ENCODE measurements at places on chromosomes 6 and 20.
A peak's percentile ranks its signal among the peaks of the same experiment; 100 is the strongest.

GRCh38 chr20:44026647-44027342 is 112.1 kb downstream of the TOX2 start:
- H3K27ac ChIP-seq, result no peak overlapping the region
- DNase-seq, result no peak
- no peaks in the 10 kb centered on the region for H3K36me3 ChIP-seq
- H3K27me3 ChIP-seq, result peaks cover 15% of the 10 kb centered on the region

DNA sequence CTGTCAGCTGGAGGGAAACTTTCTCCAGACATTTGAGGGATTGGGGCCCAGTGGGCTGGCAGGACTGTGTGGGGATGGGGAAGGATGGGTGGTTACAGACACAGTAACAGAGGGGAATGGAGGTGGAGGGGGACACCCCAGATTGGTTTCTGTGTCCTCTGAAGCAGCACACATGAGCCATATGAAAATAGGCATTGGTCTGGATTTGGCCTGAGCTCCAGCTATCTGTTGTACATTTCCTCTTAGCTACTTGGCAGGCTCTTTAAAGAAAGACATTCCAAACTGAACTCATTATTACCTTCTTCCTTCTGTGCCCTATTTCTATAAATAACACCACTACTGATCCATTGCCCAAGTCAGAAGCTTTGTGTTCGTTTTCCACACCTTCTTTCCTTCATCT is 72.0 kb upstream of the PRL start:
- no peaks in the 10 kb centered on the region for H3K27me3 ChIP-seq
- no peak for DNase-seq

DNA sequence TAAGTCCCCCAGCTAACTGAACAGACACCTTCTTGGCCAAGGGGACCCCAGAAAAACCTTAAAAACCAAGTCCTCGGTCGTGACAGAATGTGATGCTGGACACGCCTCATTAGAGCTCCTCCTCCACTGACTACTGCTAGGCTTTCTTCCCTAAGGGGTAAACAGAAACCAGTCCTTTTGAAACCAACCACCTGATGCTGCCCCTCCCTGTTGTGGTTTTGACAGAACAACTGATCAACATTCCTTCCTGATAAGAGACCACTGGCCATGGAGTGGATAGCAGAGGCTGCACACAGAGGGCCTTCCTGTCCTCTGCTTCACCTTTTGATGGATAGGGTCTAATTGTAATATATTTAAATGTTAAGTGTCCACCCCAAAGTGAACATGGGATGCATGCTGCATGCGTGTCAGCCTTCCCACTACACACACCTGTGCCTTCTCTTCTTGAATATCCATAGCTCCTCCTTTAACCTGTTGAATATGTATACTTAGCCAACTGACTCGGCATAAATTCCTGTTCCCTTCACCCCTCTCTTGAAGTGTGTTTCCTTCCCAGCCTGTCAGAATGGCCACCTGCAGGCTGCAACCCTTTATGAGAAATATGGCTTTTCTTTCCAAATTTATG is 27.9 kb upstream of the SLC2A12 start:
- no peaks in the 10 kb centered on the region for H3K27me3 ChIP-seq
- no peak overlapping the region for H3K27ac ChIP-seq
- H3K36me3 ChIP-seq, result no peaks in the 10 kb centered on the region

DNA sequence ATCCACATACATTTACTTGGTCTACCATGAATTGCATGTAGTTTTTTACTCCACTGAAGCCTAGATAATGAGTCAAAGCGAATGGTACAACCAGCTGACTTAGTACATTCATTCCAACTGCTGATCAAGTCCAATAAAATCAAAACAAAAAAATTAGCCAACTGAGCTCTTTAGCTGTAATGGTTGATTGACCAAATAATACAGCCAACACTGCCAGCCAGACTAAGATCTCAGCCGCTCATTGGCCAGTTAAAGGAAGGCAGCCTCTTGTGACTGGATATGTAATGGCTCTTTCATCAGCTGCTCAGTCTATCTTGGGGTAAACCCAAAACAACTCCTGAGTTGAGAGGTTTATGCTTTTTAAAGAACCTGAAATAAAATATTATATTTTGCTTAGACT is 204.3 kb upstream of the RSPO3 start:
- no peak overlapping the region for H3K4me3 ChIP-seq
- no peaks in the 10 kb centered on the region for H3K27me3 ChIP-seq
- H3K27ac ChIP-seq, result no peak overlapping the region

GRCh38 chr6:13934721-13935120 is 10.0 kb downstream of the RNF182 start:
- DNase-seq, result no peak
- peaks cover 15% of the 10 kb centered on the region for H3K27me3 ChIP-seq
- peaks cover 4% of the 10 kb centered on the region for H3K4me1 ChIP-seq
- H3K36me3 ChIP-seq, result no peaks in the 10 kb centered on the region

GRCh38 chr6:27517928-27518787 is 45.3 kb upstream of the ZNF184 start:
- peak; percentile 30 for DNase-seq
- H3K27ac ChIP-seq, result peak overlapping the region; percentile 87
- H3K27me3 ChIP-seq, result peaks cover 30% of the 10 kb centered on the region
- no peaks in the 10 kb centered on the region for H3K36me3 ChIP-seq
- peaks cover 19% of the 10 kb centered on the region for H3K4me1 ChIP-seq

DNA sequence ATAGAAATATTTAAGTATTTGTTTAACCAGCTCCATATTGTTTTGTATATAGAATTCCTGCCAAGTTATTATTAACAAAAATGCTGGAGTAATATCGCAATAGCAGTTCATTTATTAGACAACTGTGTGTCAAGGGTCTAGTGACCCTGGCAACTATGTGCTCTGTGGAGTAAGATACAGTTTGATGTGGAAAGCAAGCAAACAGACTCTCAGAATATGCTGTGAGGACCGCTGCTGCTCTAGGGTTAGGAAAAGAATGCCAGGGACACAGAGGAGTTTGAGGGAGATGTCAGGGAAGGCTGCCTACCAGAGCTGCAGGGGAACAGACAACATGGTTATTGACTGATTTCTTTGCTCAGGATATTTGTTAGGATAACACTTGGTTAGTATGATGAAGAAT is 71.2 kb downstream of the HIVEP1 start:
- H3K4me3 ChIP-seq, result no peak overlapping the region
- peaks cover 3% of the 10 kb centered on the region for H3K36me3 ChIP-seq
- peaks cover 39% of the 10 kb centered on the region for H3K4me1 ChIP-seq
- no peak overlapping the region for H3K27ac ChIP-seq

DNA sequence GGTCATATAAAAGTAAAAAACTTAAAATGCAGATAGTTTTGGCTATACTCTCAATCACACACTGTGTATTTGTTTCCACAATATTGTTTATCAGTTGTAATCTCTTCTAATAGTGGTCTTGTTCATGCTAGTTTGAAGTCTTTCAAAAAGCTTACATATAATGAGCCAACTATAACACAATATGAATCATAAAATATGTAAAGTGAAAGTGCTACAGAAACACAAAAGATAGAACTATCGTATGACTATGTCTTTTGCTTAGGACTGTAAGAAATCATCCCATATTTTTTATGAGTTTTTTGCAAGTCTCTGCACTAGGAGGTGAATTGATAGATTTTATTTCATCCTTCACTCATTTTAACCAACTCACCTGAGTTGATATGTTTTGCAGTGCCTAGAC is 136.0 kb downstream of the MMUT start:
- H3K27me3 ChIP-seq, result no peaks in the 10 kb centered on the region
- H3K4me1 ChIP-seq, result no peaks in the 10 kb centered on the region
- H3K4me3 ChIP-seq, result no peak overlapping the region
- no peaks in the 10 kb centered on the region for H3K36me3 ChIP-seq
- DNase-seq, result no peak

GRCh38 chr6:45990162-45990561 is 25.5 kb downstream of the CLIC5 start:
- no peak overlapping the region for H3K4me3 ChIP-seq
- H3K36me3 ChIP-seq, result no peaks in the 10 kb centered on the region
- peaks cover 3% of the 10 kb centered on the region for H3K4me1 ChIP-seq
- no peak overlapping the region for H3K27ac ChIP-seq

DNA sequence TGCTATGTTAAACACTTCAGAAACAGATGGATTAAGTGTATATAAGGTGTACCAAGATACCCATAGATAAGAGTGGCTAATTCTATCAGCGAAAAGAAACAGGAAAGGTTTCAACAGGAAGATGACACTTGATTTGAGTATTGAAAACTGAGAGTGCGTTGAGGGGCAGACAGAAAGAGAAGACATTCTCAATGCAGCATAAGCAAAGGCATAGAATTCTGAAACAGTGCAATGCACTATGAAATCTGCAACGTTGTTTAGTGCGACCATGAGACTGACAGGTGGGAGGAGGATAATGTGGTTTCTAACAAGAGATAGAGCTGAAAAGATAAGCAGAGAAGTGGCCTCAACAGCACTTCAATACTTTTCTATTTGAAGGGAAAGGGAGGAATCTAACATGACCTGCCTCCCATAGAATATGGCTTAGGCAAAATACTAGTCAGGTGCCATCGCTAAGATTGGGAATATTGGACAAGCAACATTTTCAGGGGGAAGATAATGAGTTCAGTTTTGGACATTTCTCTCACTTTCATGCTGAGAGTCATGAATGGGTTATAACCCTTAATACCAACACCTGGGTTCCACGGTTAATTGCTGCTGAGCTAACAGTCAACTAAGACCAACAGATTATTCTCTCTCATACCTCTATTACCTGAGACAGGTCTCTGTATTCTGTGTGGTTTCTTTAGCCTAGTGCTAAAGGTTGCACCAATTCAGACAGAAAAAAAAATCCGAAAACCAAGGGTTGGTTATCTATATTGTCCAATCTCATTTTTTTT is 312.9 kb upstream of the ARID1B start:
- no peak overlapping the region for H3K27ac ChIP-seq
- H3K4me1 ChIP-seq, result no peaks in the 10 kb centered on the region
- peaks cover 5% of the 10 kb centered on the region for H3K27me3 ChIP-seq
- DNase-seq, result no peak
- no peak overlapping the region for H3K4me3 ChIP-seq

GRCh38 chr6:52019881-52020280 is 67.5 kb downstream of the PKHD1 start:
- H3K4me1 ChIP-seq, result no peaks in the 10 kb centered on the region
- peaks cover 4% of the 10 kb centered on the region for H3K27me3 ChIP-seq
- H3K27ac ChIP-seq, result no peak overlapping the region
- no peak overlapping the region for H3K4me3 ChIP-seq
- DNase-seq, result no peak

- no peak overlapping the region for H3K27ac ChIP-seq
- H3K36me3 ChIP-seq, result no peaks in the 10 kb centered on the region
- no peak for DNase-seq
- no peaks in the 10 kb centered on the region for H3K4me1 ChIP-seq
- H3K4me3 ChIP-seq, result no peak overlapping the region
Measured at GRCh38 chr20:63344616-63345327, 16.4 kb downstream of the CHRNA4 start.

DNA sequence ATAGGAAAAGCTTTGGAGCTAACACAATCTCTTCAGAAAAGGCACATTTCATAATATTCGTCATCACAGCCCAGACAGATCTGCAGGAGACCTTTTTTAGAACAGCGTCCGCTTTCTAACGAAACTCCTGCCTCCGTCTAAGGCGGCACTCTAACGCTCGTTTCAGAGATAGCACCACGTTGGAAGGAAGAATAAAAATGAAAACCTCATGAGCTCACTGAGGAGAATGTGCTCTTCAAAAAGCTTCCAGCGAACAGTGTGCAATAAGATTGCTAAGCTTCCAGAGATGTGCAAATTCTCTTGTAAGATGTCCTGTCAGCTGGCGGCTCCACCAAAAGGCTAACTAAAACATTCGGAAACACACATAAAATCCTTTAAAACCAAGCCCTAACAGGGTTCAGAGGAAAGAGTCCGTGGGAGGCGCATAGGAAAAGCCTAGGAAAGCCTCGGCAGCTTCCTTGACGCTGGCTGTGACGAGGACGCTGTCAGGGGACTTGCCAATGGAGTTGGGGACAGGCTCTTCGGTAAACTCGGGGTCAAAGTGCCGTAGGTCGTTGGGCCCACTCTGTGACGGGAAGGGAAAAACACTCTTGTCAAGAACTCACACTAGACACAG is 117.6 kb upstream of the SLC2A12 start:
- H3K36me3 ChIP-seq, result peaks cover 69% of the 10 kb centered on the region
- H3K4me3 ChIP-seq, result peak overlapping the region; percentile 98
- DNase-seq, result no peak
- H3K4me1 ChIP-seq, result peaks cover 41% of the 10 kb centered on the region

DNA sequence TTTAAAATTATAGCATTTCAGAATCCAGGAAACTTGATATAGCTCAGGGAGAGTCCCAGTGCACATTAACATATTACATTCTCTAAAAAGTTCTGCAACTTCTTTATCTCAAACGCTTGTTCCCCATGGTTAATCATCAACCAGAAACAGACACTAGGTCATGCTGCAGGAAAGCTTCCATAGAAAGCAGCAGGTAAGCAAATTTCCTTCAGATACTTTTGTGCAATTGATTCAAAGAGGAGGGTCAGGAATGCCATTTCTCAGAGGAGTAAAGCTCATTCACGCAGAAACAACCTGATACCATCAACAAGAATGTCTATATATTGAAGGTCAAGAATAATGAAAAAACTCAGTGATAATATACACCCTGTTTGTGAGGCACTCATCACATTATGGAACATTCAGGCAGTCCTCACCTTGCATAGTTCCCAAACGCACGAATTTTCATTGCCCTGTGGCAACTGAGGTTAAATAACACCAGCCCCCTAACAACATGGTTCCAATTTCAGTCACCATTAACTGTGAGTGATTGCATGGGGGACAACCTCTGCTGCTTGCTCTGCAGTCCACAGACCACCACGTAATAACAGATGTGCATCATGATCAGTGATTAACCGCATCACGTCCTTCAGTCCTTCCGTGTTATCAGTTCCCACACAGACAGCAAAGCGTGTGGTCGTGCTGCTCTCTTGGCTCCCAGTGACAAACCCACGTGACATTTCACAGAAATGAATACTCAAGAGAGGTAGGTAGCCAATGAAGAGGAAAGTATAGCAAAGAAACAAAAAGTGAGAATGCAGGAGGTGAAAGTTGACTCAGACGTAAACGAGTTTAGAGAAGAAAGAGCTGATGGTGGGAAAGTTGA is 95.7 kb downstream of the LY86 start:
- H3K36me3 ChIP-seq, result no peaks in the 10 kb centered on the region
- no peak overlapping the region for H3K4me3 ChIP-seq
- peak; percentile 72 for DNase-seq
- H3K4me1 ChIP-seq, result peaks cover 35% of the 10 kb centered on the region
- H3K27me3 ChIP-seq, result peaks cover 4% of the 10 kb centered on the region

Data from activated CD8-positive, alpha-beta T cell treated with anti-CD3 and anti-CD28 coated beads for 36 hours (primary cell).